Activated T-helper 2 cell treated with anti-CD3 and anti-CD28 coated beads, Interferon-gamma antibody, Interleukin-2, Interleukin-4, amounts not matched to agents 10 μg/mL and 5 μg/mL and 100 μg/mL, durations not matched to agents 14 hours and 24 hours and 36 hours (primary cell): ENCODE measurements at places on chromosomes 6 and 20. TPM values are rescaled to one million over a fixed set of nuclear protein-coding genes. Genes with fewer than 3 reads are reported as not detected.

The TP53INP2 gene
- total RNA-seq: 4.8 and 5.5 TPM in 2 replicates

- H3K27ac ChIP-seq: no peak overlapping the region
- H3K4me3 ChIP-seq: no peak overlapping the region
- H3K27me3 ChIP-seq: peaks cover 13% of the 10 kb centered on the region
Measured at GRCh38 chr20:59835448-59836395, 97.7 kb downstream of the SYCP2 start.

The OXT gene
- 0.55 TPM in 1 of 2 replicates, not detected in the other for total RNA-seq

DNA sequence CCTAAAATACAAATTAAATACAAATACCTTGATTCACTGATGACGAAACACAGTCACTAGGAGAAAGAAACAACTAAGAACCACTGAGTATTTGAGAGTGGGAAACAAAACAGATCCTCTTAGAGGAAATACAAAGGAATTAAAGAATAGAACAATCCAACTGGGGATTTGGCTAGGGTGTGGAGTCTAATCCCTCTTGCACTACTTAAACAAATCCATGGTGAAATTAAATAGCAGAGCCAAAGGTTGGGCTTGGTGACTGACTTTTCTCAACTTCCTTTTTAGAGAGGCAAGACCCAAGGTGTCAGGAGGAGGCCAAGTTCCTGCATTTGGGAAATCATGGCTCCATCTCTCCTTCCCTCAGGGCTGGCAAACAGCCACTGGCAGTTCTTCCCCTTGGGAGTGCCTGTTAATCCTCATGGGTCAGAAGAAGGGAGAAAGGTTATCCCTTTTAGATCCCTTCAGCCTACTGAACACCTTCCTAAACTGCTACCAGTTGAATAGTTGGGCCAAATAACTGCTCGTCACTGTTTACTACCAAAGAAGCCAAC, 101.2 kb upstream of the TRAF3IP2 start:
- H3K4me3 ChIP-seq: no peak overlapping the region
- no peaks in the 10 kb centered on the region for H3K27me3 ChIP-seq

GRCh38 chr20:8509809-8510208, 377.7 kb downstream of the PLCB1 start:
- H3K4me1 ChIP-seq: no peaks in the 10 kb centered on the region
- no peaks in the 10 kb centered on the region for H3K36me3 ChIP-seq
- H3K27ac ChIP-seq: no peak overlapping the region
- H3K27me3 ChIP-seq: no peaks in the 10 kb centered on the region
- H3K4me3 ChIP-seq: no peak overlapping the region

- peaks cover 25% of the 10 kb centered on the region for H3K36me3 ChIP-seq
- peaks cover 62% of the 10 kb centered on the region for H3K4me1 ChIP-seq
- peaks cover 1% of the 10 kb centered on the region for H3K27me3 ChIP-seq
- DNase-seq: no peak
Measured at GRCh38 chr6:127456465-127456864, 2.7 kb downstream of the KIAA0408 start.

DNA sequence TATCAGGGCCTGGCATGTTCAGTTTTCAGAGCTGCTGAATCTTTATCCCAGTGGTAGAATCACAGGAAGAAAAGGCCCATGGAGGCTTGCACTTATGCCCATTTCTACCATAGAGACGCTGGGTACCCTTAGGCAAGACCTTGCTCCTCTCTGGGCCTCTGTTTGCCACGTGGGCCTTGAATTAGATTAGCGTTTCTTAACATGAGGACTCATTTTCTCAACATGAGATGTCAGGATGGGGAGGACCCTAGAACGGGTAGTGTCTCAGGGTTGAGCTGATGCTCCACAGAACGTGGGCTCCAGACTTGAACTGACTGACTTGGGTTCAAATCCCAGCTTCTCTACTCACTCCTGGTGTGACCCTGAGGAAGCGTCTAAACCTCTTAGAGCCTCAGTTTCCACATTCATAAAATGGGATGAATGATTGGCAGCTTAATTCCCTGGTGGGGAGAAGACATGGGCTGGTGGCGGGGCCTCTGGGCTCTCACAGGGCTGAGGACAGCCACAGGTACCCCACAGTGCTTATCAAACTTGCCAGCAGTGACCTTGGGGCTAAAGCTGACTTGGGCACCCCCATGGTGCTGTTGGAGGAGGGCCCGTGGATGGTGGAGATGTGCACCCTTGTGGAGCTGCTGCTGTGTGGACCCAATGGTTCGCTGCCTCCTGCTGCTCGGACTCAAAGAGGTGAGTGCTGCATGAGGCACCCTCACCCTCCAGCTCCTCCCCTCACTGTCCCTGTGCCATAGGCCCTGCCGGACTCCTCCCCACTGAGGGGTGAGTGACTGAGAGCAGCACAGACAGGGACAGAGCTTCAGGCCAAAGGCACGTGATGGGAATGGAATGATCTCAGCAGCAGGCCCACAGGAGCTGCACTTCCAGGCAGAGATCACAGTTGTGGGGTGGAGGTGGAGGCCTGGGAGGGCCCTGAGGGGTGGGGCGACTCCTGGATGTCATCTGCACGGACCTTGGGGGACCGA, 28.2 kb downstream of the SUN5 start:
- H3K4me3 ChIP-seq: no peak overlapping the region
- peak overlapping the region; percentile 35 for H3K27ac ChIP-seq
- peaks cover 22% of the 10 kb centered on the region for H3K36me3 ChIP-seq

DNA sequence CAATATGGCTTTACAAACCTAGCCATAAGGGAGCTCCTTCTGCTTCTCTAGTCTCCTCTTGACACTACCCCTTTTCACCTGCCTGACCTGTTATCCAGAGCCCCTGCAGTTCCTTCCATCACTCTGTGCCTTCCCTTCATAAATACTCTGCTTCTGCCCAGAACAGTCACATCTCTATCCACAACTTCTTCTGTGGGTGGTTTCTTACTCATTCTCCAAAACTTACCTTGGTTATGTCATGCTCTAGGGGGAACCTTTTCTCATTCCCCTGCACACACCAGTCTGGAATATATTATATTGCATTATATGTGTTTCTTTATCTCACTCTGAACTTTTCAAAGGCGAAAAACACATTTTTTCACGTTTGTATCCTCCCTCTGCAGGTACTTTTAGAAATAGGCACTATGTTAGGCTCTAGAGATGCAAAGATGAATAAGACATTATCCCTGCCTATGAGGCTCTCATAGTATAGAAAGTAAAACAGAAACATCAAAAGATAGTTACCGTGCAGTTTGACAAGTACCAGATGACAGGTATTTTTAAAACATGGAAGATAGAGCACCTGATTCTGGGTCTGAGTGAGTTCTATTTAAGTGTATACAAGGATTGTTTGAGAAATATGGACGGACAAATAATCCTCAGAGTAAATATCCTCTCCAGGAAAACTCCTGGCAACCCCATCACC, 51.5 kb downstream of the AIG1 start:
- H3K4me3 ChIP-seq: no peak overlapping the region
- no peaks in the 10 kb centered on the region for H3K4me1 ChIP-seq
- no peaks in the 10 kb centered on the region for H3K36me3 ChIP-seq
- no peaks in the 10 kb centered on the region for H3K27me3 ChIP-seq
